ENCODE measurements at places on chromosomes 16 and 17.

DNA sequence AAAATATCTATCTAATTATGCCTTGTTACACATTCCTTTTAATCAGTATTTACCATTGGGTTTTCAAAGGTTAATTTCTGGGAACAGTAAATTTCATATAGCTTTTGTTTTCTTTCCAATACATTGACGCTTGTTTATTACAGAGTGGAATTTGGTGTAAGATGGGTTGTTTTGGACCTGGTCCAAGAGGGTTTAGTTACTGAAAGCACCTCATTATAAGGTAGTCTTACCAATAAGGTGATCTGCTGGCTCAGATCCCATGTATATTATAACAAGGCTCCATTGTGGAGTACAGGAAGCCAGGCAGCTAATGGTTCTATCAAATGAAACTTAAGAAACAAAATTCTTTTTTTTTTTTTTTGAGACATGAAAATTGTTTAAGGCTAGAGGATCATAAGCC, 87.3 kb upstream of the NACA2 start:
- no peak for DNase-seq

DNA sequence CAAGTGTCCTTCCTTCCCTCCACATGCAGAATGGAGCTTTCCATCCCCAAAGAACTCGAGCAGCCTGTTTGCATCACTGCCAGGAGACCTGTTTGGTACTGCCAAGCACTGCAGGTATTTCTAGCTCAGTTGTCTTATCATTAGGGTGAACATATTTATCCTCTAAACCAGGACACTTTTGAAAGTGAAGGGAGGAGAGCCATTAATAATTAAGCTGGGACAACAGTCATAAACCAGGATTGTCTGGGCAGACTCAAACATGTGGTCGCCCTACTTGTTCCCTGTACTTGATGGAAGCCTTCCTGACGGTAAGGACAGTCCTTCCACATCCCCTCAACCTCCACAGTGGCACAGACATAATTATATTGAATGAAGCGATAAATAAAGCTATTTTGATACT, 67.4 kb downstream of the PRKCA start:
- no peak for DNase-seq

DNA sequence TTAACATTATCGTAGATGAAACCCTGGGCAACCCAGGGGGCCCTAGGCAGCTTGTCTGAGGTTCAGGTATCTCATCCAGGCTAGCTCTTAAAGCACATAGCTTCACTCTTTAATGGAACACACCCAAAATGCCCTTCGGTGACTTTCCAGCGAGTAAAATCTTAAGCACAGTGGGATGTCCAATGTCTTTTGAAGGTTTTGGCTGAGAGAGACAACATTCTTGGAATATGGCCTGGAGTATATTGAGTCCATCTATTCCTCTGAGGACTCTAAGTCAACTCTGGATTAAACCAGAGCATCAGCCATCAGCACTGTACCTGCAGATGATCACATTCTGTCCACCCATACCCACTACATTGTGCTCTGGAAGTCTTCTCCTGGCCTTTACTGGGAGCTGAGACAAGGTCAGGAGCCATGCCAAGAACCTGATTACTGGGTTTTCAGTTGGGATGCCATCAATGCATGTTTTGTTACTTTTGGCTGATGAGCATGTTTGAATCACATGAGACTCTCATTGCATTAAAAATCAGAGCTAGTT, 63.4 kb upstream of the CDH11 start:
- no peak for DNase-seq

DNA sequence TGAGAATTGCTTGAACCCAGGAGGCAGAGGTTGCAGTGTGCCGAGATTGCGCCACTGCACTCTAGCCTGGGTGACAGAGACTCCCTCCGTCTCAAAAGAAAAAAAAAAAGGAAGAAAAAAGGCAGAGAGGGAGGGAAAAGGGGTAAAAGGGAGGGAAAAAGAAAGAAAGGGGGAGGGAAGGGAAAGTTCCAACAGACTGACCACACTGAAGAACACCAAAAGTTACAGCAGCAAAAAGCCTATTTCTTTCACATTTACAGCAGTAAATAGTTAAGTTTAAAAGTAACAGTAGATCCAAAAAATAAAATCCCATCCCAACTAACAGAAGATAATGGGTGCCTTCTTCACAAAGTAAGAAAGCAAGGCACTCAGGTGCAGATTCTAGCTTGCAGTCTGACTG, 36.9 kb upstream of the C17orf78 start:
- no peak for DNase-seq

DNA sequence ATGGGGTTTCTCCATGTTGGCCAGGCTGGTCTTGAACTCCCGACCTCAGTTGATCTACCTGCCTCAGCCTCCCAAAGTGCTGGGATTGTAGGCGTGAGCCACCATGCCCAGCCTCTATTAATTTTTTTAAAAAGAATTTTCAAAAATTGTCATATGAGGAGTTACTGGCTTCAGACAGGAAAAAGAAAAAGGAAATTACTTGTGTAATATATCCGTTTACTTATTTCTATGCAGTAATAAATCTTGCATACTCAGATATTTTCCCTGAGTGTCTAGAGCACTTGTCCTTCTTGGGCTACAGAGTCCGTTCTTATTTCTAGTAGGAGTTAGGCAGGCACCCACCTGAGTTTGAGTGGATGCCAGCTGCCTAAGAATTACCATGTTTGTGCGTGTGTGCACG, 85.8 kb downstream of the VMP1 start:
- DNase-seq, result no peak

- DNase-seq, result no peak
Observed at GRCh38 chr17:77793971-77794235, 164.6 kb upstream of the TNRC6C start.

- no peak for DNase-seq
Observed at GRCh38 chr17:63984651-63985386, 12.1 kb upstream of the SCN4A start.

DNA sequence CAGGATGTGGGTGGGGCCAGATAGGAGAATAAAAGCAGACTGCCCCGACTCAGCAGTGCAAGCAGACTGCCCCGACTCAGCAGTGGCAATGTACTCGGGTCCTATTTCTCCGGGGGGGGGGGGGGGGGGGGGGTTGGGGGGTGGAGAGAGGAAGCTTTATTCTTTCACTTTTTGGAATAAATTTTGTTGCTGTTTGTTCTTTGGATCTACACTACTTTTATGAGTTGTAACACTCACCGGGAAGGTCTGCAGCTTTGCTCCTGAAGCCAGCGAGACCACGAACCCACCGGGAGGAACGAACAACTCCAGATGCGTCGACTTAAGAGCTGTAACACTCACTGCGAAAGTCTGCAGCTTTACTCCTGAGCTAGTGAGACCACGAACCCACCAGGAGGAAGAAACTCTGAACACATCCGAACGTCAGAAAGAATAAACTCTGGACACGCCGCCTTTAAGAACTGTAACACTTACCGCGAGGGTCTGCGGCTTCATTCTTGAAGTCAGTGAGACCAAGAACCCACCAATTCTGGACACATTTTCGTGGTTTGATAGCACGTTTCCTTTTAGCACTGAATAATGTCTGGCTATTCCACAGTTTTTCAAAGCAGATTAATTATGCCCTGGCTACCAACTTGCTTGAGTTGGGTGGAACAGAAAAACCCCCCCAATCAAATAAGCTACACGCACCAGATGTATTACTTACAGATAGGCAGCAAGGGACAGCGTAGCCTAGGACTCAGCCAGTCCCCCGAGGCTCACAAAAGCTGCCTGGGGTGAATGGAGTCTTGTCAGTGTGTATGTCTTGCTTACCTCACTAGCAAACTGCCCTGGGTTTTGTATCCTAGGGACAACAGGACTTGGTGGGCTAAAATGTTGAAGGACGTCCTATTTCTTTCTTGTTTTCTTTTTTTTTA, 11.9 kb downstream of the FZD2 start:
- no peak for DNase-seq

GRCh38 chr17:70405492-70406220, 236.3 kb downstream of the KCNJ2 start:
- DNase-seq, result no peak

- no peak for DNase-seq
Observed at GRCh38 chr17:2707721-2708584, 3.6 kb downstream of the CLUH start.

DNA sequence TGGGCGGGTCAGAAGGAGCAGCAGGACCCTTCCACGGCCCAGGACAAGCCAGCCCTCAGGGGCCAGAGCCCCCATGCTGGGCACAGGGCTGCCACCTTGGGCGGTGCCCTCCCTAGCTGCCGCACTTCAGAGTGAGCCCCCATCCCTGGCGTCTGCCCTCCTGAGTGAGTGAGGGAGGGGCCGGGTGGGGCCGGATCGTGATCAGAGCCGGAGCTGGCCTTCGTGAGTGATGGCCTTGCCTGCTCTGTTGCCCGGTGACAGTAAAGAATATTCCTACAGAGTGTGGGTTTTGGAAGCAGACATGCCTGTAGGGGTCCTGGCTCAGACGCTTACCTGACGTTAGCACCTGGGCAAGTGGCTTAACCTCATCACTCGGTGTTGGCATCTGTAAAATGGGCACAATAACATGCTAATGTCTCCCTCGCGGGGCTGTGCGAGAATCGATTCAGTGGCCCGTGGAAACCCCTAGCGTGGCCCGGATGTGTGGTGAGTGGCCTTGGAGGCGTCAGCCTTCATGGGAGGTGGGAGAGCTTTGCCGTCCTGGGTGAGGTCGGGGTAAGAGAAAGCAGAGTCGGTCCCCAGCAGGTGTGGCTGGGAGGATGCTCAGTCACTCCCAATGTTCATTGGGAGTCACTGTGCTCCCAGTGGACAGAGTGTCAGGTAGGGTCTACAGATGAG, 26.1 kb downstream of the JPH3 start:
- no peak for DNase-seq
